ENCODE measurements at places on chromosomes 1 and 21. TPM values are rescaled to one million over a fixed set of nuclear protein-coding genes. Genes with fewer than 3 reads are reported as not detected.

Gene FAM110D
- 0.17 TPM for total RNA-seq

Gene CD52
- 5.3 TPM for total RNA-seq

Gene SPRR2A
- total RNA-seq: not detected

Gene WNT2B
- total RNA-seq: 0.57 TPM

Gene CLDN17
- not detected for total RNA-seq

Gene NEK2
- total RNA-seq: 104 TPM

- H3K36me3 ChIP-seq: no peaks in the 10 kb centered on the region
- H3K27me3 ChIP-seq: no peaks in the 10 kb centered on the region
- H3K4me3 ChIP-seq: no peak overlapping the region
- no peak overlapping the region for H3K27ac ChIP-seq
- no peak for DNase-seq
Observed at GRCh38 chr1:88219521-88219920, 464.6 kb upstream of the PKN2 start.

- H3K4me1 ChIP-seq: peaks cover 11% of the 10 kb centered on the region
- H3K4me3 ChIP-seq: no peak overlapping the region
- DNase-seq: no peak
Observed at GRCh38 chr1:164780111-164780812, 221.3 kb downstream of the PBX1 start.

DNA sequence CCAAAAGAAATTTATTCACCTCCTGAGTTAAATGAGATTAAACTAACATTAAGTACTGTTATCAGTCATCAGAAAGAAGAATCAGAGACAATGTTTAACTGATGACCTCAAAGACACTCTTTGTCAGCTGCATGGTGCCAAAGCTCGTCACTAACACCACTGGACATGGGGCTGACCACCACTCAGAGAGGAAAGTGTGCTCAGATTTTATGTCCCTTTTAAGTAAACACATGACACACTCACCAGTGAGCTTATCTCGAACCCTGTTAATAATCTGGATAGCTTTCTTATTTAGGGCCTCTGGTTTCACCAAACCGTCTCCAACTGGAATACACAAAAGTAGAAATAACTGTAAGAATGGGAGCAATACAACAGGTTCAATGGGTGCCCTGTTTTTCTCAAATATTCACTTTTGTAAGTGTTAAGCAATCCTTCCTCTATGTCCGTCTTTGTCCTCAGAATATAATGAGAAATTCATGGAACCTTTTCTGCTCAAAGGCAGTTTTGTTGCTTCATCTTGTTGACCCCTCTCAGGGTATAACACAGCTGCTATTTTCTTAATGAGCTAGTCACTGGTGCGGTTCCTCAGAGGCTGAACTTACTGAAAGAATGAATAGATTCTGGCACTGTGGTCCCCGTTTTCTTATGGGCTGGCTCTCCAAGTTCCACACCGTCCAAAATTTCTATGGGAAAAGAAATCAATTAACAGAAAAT lies 9.5 kb upstream of the EXOSC10 start:
- H3K27ac ChIP-seq: no peak overlapping the region
- DNase-seq: no peak
- peaks cover 75% of the 10 kb centered on the region for H3K36me3 ChIP-seq

DNA sequence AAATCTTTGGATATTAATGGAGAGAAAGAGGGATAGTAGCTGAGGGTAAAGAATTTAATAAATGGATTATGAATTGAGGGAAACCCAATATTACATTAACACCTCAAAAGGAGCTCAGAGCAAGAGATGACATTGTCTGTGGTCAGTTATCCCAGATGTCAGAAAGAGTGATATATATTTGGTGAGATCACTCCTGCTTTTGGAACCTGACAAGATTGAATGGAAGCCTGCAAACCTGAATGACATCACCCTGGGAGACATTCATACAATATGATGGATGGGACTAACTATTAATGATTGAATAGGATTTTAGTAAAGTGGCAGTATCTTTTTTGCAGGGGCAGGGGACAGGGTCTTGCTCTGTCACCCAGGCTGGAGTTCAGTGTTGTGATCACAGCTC lies 6.8 kb upstream of the IFI6 start:
- no peak overlapping the region for H3K4me3 ChIP-seq
- no peak for DNase-seq
- no peaks in the 10 kb centered on the region for H3K36me3 ChIP-seq
- H3K4me1 ChIP-seq: no peaks in the 10 kb centered on the region

DNA sequence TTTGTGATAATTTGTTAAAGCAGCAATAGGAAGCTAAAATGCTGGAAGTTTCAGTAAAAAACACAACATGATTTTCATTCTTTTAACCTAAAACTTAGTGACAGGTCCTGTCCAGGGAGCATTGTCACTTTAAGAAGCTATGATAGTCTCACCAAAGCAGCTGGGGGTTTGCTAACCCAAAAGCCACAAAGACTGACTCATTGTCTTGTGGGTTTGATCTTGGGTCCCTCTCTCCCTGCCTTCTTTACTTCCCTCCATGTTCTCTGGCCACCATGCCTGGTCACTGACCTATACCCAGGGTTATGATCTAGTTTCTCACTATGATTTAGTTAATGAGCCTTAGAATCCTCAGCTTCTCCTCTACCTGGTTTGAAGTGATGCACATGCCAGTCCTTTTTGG lies 213.5 kb upstream of the PTGFR start:
- H3K36me3 ChIP-seq: no peaks in the 10 kb centered on the region
- H3K27ac ChIP-seq: no peak overlapping the region
- peaks cover 28% of the 10 kb centered on the region for H3K27me3 ChIP-seq

GRCh38 chr1:1137256-1138045 lies 21.6 kb upstream of the C1orf159 start:
- H3K4me3 ChIP-seq: no peak overlapping the region
- no peak overlapping the region for H3K27ac ChIP-seq
- no peaks in the 10 kb centered on the region for H3K27me3 ChIP-seq
- H3K36me3 ChIP-seq: no peaks in the 10 kb centered on the region
- DNase-seq: no peak

- no peaks in the 10 kb centered on the region for H3K4me1 ChIP-seq
- no peak overlapping the region for H3K4me3 ChIP-seq
- no peak overlapping the region for H3K27ac ChIP-seq
- H3K36me3 ChIP-seq: peaks cover 19% of the 10 kb centered on the region
- DNase-seq: no peak
Observed at GRCh38 chr1:244435562-244436205, 16.0 kb downstream of the ADSS2 start.

DNA sequence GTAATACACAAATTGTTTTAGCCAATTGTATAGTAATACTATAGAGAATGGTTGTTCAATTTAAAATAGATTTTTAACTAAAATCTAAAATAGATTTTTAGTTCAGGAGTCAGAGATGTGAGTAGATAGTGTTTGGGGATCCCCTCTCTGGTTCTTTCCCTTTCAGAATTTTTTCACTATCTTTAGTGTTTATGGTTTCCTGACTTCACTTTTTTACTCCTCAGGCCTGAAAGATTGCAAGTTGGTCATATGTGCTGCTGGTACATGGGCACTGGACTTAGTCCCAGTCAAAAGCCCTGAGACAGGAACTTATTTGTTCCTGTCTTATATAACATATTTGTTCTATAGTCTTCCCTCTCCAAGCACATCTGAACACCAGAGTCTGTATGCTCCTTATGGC lies 96.8 kb upstream of the ATP1B1 start:
- no peaks in the 10 kb centered on the region for H3K27me3 ChIP-seq
- no peaks in the 10 kb centered on the region for H3K4me1 ChIP-seq
- no peak for DNase-seq
- H3K4me3 ChIP-seq: no peak overlapping the region

DNA sequence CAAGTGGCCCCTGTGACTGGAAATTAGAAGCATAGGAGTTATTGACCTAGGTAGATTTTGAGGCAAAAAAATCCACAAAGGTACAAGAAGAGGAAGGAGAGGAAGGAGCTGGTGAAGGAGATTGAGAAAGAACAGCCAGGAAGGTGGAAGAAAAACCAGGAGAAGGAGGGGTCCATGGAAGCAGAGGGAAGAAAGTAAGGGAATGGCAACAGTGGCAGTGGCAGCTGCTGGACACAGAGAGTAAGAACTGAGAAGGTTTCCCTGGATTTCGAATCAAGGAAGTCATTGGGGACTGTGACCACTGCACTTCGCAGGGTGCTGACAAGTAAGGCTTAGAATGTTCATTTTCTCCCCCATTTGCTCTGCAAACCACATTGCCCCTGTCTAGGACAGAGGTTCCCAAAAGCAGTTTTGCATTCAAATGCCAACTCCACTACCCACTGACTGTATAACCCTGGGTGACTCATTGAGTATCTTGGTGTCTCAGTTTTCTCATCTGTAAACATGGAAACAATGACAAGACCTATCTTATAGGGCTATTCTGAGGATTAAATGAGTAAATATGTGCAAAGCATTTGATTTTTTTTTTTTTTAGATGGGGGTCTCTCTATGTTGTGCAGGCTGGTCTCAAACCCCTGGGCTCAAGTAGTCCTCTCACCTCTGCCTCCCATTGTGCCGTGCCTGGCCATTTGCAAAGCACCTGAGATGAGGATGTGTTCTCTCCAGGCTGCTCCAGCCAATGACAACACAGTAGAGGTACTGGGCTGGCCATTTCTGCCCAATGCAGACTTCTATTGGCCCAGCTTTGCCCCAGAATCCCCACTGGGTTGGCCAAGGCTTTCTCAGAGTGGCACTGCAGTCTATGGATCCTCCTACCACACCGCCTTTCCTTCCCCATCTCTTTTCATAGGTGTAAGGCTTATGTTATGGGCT lies 9.3 kb upstream of the CAPN2 start:
- no peak overlapping the region for H3K27ac ChIP-seq
- DNase-seq: peak; percentile 59
- no peak overlapping the region for H3K4me3 ChIP-seq
- peaks cover 5% of the 10 kb centered on the region for H3K4me1 ChIP-seq
- H3K27me3 ChIP-seq: no peaks in the 10 kb centered on the region
- no peaks in the 10 kb centered on the region for H3K36me3 ChIP-seq

- H3K4me3 ChIP-seq: no peak overlapping the region
- H3K36me3 ChIP-seq: no peaks in the 10 kb centered on the region
- no peak for DNase-seq
- H3K27me3 ChIP-seq: no peaks in the 10 kb centered on the region
- H3K27ac ChIP-seq: peak overlapping the region; percentile 41
Observed at GRCh38 chr1:107867897-107868296, 97.1 kb downstream of the VAV3 start.

GRCh38 chr21:17610911-17611310 lies 1.8 kb downstream of the BTG3 start:
- DNase-seq: no peak
- H3K4me1 ChIP-seq: no peaks in the 10 kb centered on the region
- H3K27me3 ChIP-seq: no peaks in the 10 kb centered on the region
- no peak overlapping the region for H3K27ac ChIP-seq

DNA sequence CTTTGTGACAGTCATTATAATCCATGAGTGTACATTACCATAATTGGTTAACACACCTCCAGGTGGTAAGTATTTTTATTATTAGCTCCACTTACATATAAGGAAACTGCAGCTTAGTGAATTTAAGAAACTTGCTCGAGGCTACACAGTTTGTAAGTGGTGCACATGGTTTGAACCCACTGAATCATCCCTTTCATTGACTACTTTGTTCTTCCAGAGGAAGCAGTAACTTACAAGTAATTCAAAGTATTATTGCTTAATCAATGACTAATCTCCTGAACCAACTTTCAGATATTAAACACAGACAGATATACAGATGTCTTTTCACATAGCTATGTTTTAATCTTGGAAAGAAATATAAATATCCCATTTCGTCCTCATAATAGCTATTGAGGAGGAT lies 18.7 kb upstream of the CLDN8 start:
- no peaks in the 10 kb centered on the region for H3K27me3 ChIP-seq
- H3K4me3 ChIP-seq: no peak overlapping the region
- H3K27ac ChIP-seq: no peak overlapping the region
- no peak for DNase-seq

DNA sequence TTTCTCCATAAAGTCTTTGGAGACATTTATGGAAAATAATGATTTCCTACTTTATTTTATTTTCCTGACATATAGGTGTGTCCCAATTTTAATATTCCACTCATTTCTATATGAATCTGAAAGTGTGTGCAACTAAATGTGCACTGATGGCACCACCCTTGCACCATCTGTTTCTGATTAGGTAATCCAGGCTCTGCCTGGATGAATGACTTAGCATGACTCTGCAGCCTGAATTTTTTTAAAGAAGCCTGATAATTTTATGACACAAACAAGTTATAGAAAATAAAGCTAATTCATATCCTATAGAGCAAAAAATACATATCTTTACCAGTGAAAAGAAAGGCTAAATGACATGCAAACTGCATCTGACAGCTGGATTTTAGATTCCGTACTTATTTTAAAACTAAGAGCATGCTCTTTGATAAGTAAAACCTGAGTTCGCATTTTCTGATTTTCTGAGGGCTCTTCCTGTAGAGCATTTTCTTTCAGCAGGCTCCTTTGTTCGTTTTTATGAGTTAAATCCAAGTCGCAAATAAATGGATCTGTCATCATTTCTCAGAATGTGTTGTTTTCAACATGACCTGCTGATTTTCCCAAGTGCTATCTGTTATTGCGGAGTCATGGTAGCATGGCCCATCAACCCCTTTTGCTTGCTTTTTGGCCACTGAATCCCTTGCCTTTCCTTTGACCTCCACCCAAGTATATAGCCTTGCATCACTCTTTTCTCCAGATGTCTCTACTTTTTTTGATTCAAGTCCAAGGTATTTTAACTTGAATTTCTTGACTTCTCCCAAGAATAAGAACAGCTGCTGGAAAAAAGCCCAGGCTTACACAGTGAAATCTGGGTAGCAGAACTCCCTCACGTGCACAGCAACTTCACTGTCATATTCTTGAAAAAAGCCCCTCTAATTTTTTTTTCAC lies 52.8 kb upstream of the LYPLAL1 start:
- DNase-seq: no peak
- H3K36me3 ChIP-seq: no peaks in the 10 kb centered on the region
- no peaks in the 10 kb centered on the region for H3K4me1 ChIP-seq
- no peaks in the 10 kb centered on the region for H3K27me3 ChIP-seq
- no peak overlapping the region for H3K27ac ChIP-seq
- no peak overlapping the region for H3K4me3 ChIP-seq

GRCh38 chr1:206111271-206111927 lies 5.8 kb downstream of the AVPR1B start:
- peaks cover 23% of the 10 kb centered on the region for H3K27me3 ChIP-seq
- H3K27ac ChIP-seq: no peak overlapping the region
- no peak overlapping the region for H3K4me3 ChIP-seq
- DNase-seq: no peak
- peaks cover 2% of the 10 kb centered on the region for H3K4me1 ChIP-seq
- H3K36me3 ChIP-seq: no peaks in the 10 kb centered on the region

GRCh38 chr1:75469586-75470173 lies 141.2 kb downstream of the SLC44A5 start:
- H3K27me3 ChIP-seq: no peaks in the 10 kb centered on the region
- H3K27ac ChIP-seq: no peak overlapping the region
- H3K36me3 ChIP-seq: no peaks in the 10 kb centered on the region

GRCh38 chr1:179923029-179923428 lies 31.6 kb upstream of the CEP350 start:
- no peak overlapping the region for H3K27ac ChIP-seq
- no peaks in the 10 kb centered on the region for H3K27me3 ChIP-seq
- H3K36me3 ChIP-seq: peaks cover 20% of the 10 kb centered on the region
- DNase-seq: no peak
- H3K4me3 ChIP-seq: no peak overlapping the region

- no peak overlapping the region for H3K27ac ChIP-seq
- no peak overlapping the region for H3K4me3 ChIP-seq
- DNase-seq: no peak
- H3K36me3 ChIP-seq: peaks cover 10% of the 10 kb centered on the region
Observed at GRCh38 chr1:27430903-27431600, 38.6 kb downstream of the GPR3 start.

Data from endodermal cell (in vitro differentiated cells).